IPS DF 6.9 (cell line): ENCODE measurements at places on chromosomes 4 and X.

DNA sequence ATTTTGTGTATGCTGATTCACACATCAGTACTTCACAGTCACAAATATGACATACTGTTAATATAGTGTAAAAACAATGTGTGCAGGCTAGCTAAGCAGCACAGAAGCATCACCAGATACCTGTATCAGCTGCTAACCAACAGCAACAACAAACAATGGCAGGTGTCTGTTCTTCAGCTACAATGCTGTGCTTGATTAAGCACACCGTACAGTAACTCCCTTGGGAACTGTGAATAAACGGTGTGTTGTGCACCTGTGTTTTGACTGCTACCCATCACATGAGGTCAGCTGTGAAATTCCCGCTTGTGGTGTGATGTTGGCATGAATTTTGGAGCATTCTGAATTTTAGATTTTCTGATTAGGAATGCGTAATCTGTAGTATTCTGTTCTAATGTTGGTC lies 379.7 kb upstream of the FAT1 start:
- DNase-seq, result no peak

DNA sequence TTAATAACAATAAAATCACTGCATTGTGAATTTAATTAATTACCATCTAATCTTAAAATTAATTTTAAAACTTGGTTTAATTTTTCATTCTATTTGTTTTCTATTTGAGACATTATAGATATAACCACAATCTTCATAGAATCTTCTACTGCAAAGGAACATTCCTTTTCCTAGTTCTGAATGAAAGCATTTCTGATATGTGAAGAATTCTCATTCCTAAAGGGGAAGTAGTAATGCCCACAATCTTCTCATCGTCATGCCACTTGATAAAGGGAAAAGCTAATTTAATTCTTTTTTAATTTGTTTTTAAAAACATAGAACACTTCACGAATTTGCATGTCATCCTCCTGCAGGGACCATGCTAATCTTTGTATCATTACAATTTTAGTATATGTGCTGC lies 23.7 kb downstream of the MGARP start:
- DNase-seq, result no peak

DNA sequence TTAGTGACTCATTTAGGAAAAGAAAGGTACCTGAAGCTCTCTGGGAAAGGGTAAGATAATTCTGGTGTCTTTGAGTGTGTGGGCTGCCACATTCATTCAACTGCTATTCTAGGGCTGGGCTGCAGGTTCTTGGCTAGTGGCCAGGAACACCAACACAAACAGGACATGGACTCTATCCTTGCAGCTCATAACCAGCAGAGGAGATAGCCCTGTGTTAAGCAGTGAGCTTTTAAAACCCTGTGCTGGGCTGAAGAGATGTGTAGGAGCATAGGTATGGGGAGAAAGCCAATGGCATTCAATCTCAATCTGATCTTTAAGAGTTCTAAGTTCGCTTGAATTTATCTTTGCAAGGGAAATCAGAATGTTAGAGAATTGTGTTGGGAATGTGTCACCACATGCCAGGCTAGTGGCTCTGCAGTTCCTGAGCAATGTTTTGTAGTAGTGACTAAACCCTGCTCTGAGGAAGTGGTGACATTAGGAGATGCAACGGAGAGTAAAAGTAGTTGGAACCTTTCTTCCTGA lies 39.2 kb downstream of the SGMS2 start:
- no peak for DNase-seq

DNA sequence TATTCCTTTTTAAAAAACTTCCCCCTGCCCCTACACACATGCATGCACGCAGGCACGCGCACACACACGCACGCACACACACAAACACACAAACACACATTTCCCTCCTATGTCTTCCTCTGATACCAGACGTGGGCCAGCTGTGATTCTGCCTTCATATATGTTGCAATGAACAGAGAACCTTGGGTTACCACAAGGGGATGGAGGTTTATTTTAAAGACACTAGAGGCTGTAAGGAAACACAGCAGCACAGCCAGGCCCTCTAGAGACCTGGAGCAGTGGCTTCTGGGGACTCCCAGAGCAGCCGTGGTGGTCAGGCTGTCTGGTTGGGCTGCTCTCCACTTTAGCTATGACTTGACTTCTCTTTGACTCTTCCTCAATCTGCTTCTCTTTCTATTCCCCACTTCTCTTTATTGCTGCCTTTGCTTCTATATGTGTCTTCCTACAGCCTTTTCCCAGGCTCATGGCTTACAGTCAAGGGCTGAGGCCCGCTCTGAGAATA lies 3.2 kb upstream of the TLR10 start:
- no peak for DNase-seq

GRCh38 chrX:21948897-21949578 lies 8.5 kb downstream of the SMS start:
- DNase-seq, result no peak

DNA sequence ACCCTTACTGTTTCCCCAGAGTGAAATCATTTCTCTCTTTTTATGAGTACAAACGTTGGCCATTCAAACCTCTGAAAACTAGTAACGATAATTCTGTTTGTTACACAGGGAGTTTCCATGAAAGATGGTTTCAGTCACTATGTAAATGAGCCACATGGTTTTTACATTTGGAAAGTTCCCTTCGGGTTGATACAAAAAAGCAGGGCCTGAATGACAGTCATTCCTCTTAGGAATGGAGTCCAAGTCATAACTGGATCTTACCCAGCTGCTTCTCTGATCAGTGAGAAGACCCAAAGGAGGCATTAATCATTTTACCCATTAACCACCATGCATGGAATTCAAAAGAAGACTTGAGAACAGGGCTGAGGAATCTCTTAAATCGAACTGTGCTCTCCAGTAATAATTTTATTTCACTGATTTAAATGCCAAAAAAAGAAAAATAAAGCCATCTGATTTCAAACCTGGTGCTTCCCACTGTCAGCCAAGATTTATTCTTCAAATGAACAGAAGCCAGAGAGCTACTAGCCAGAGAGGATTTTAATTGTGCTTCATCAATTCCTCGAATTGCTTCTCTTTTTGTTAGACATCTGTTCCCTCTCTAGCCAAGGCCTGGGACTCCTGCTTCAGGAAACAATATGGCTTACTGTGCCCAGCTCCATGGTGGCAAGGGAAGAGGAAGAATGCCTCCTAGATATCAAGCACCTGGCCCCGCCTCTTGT lies 3.2 kb downstream of the SOWAHB start:
- DNase-seq, result no peak

DNA sequence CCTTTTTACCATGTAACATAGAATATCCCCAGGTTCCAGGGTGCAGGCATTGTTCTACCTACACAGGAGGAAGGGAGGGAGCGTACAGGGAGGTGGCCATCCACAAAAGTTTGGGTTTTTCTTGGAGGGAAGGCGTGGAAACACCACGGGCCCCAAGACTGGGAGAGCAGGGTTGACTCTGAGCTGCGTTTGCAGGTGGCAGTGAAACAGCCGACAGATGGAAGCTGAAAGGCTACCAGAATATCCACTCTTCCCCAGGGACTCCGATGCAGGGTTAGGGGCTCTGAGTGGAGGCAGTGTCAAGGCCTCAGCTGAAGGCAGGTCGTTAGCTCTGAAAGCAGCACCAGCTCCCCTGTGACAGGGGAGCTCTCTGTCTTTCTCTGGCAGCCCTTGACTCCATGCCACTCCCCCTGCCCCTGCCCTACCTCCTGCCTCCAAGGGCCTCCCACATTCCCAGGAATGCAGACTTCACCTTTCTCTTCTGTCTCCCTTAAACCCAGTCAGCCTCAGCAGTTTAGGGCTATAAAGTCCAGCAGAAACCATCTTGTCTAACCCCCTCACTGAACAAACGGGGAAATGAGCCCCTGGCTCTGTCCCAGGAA lies 14.0 kb upstream of the GLOD5 start:
- no peak for DNase-seq

- DNase-seq, result no peak
Observed at GRCh38 chr4:51901363-51901762, 58.4 kb downstream of the DCUN1D4 start.

DNA sequence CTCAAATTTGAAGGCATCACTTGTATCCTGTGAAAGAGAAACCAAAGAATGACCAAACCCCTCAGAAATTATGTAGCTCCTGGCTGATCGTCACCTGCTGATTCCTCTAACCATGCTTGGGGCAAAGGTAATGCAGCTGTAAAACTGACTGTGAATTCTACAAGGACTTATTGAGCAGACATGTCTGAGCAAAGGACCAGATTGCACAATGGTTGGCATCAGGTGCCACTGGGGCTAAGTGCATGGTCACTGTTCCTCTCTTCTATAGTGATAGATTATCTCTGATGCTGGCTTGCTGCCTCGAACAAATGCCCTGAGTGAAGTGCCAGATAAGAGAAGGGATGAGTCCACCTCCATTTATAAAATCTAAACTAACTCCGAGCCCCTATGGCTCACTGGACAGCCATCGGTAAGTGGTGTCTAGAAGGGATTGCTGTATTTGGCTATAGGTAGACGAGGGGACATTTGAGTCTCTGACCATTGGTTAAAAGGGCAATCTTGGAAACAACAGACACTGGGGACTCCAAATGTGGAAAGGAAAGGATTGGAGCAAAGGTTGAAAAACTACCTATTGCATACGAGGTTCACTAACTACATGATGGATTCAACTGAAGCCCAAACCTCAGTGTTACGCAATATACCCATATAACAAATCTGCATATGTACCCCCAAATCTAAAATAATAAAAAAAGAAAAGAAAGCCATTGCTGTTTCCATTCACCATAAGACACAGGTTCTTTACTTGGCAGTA lies 110.7 kb upstream of the IGSF1 start:
- DNase-seq, result no peak

- DNase-seq, result no peak
Observed at GRCh38 chrX:119948381-119948780, 4.8 kb upstream of the NKAP start.

DNA sequence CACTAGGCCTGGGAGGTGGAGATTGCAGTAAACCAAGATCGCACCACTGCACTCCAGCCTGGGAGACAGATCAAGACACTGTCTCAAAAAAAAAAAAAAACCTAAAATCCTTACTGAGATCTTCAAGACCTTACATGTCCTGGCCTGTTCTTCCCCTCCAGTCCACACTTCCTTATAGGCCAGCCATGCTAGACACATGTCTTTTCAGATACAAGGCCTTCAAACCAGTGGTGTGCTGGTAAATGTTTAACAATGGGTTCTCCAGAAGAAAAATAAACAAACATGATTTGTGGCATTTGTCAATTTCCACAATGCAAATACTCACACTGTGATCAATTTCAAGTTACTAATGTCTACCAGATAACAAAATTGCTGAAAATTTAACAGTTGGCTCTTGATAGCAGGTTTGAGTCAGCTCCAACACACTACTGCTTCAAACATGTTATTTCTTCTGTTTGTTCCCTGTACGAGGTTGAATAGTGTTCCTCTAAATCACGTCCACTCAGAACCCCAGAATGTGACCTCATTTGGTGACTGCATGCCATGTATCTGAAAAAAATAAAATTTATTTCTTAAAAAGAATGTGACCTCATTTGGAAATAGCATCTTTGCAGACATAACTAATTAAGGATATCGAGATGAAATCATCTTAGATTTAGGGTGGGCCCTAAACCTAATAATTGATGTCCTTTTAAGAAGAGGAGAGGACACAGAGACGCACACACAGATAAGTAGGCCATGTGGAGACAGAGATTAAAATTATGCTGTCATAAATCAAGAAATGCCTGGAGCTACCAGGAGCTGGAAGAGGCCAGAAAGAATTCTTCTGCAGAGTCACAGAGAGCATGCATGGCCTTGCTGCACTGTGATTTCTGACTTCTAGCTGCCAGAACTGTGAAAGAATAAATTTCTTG lies 144.4 kb downstream of the ZNF674 start:
- no peak for DNase-seq

GRCh38 chr4:113406723-113407016 lies 354.9 kb downstream of the CAMK2D start:
- no peak for DNase-seq

- DNase-seq, result no peak
Observed at GRCh38 chrX:69150281-69150960, 14.8 kb downstream of the PJA1 start.

DNA sequence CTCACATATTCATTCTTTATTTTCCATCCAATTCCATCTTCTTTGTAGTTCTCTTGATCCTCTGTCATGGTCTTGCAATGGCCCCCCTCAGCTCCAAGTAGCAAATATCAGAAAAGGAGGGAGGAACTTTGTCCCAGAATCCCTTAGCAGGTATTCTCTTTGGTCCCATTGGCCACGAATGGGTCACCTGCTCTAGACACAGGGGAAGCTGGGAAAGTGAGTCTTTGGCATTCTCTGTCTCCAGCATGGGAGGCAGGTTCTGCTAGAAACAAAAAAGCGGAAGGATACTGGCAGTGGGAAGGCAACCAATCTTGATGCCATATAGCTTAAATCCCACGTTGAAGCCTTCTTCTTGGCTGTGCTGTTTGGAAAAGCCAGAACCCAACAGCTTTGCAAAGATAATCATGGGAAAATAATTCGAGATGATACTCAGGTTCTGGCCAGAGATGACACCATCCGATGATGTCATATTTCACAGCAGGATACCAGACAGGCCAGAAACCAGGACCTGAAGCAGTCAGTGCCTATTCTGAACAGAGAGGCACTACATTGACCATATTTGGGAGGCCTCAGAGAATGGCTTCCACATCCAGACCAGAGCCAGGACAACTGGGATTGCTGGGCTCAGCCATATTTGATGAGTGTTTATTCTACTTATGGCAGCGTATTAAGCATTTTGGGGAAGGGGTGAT lies 110.4 kb upstream of the ATXN3L start:
- DNase-seq, result no peak

- no peak for DNase-seq
Observed at GRCh38 chr4:56026596-56026995, 77.9 kb downstream of the CEP135 start.

DNA sequence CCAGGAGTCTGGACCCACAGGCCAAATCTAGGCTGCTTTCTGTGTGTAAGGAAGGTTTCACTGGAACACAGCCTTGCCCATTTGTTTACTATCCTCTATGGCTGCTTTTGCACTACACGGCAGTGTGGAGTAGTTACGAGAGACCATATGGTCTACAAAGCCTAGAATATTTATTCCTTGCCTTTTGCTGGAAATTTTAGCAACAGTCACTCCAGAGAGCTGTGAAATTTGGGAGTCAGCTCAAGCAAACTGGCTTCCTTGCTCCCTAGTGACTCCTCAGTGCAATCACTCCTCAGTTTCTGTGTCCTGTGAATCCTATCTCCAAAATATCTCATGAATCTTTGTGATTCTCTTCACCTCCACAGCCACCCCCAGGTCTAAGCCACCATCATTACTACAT lies 99.0 kb upstream of the CPEB2 start:
- DNase-seq, result no peak

GRCh38 chrX:68881911-68882310 lies 53.1 kb downstream of the EFNB1 start:
- DNase-seq, result no peak
